HAP-1 (cell line): ENCODE measurements at places on chromosomes 5 and 9.

- no peak for DNase-seq
Observed at GRCh38 chr5:170771496-170771895, 12.0 kb upstream of the GABRP start.

GRCh38 chr5:159263569-159263905 is 447 bp downstream of the UBLCP1 start:
- DNase-seq: no peak

- DNase-seq: no peak
Observed at GRCh38 chr9:104914466-104914865, 13.5 kb downstream of the ABCA1 start.

GRCh38 chr5:64670277-64670676 is 20.0 kb upstream of the SHISAL2B start:
- no peak for DNase-seq

- no peak for DNase-seq
Observed at GRCh38 chr5:2005101-2006041, 122.6 kb upstream of the IRX4 start.

- DNase-seq: no peak
Observed at GRCh38 chr5:111224561-111225345, 569 bp downstream of the CAMK4 start.

- DNase-seq: no peak
Observed at GRCh38 chr5:154702477-154702876, 52.7 kb upstream of the LARP1 start.

GRCh38 chr9:120161776-120162175 is 418.2 kb downstream of the CDK5RAP2 start:
- DNase-seq: no peak

GRCh38 chr9:35355939-35356338 is 134.0 kb upstream of the RUSC2 start:
- no peak for DNase-seq

DNA sequence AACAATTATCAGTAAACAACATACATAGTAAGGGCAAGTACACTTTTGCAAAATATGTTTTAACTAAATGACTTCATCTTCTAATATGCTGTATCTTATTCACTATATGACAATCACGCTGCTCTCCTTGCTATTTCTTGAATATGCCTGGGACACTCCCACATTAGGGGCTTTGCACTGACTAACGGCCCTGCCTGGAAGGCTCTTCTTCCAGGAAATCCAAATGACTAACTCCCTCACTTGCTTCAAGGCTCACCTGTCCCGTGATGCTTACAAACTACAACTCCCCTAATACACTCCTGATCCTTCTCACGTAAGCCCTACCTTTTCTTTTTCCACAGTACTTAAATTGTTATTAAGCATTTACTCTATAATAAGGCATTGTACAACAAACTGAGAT is 10.6 kb downstream of the ERP44 start:
- no peak for DNase-seq

- DNase-seq: no peak
Observed at GRCh38 chr5:111596705-111597104, 84.4 kb upstream of the STARD4 start.

DNA sequence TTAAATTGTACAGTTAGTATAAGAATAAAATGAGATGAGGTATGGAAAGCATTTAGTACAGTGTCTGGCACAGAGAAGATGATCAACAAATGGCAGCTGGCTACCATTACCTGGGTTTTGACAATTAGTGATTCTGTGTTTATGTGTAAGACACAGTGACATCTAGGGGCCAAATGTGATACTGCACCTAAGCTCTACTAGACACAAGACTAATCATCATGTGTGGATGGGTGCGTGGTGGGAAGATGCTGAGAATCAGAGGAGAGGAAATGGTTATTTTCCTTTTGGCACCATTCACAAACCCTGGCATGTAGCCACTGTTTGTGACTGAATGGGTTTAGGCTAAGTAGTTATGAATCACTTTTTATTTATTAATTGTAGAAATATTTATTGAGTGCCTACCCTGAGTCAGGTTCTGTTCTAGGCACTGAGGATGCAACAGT is 109.8 kb upstream of the TBC1D2 start:
- DNase-seq: peak; percentile 43

DNA sequence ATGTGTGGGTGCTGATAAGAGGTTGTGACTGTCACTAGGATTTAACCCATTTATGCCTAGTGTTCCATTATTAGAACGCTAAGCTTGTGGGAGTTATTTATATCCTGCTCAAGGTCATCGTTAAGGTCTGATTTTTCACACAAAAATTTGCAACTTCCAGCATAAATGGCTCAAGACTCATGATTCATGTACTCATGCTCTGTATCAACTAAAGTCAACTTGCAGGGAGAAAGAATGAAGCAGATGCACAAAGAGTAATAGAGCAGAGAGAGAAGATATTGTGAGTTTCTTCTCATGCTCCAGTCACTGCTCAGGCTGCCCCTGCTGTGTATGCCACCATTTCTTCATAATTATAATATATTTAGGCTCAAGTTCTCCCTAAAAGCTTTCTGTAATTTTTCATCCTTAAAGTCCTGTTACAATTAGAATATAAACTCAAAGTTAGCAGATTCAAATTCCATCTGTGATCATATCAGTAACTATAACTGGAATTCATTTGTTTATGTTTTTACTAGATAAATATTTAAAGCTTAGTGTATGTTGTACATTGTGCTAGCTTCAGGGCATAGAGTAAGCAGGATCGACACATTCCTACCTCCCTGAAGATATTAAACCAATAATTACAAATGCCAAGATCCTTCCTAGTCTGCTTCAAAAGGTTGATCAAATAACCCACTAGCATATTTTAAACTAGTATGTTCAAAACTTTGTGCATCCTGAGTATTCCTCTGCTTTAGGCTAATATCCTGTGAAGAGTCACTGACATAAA is 136.7 kb downstream of the NUDT12 start:
- no peak for DNase-seq

GRCh38 chr5:33166522-33166921 is 274.2 kb upstream of the TARS1 start:
- DNase-seq: peak; percentile 32

DNA sequence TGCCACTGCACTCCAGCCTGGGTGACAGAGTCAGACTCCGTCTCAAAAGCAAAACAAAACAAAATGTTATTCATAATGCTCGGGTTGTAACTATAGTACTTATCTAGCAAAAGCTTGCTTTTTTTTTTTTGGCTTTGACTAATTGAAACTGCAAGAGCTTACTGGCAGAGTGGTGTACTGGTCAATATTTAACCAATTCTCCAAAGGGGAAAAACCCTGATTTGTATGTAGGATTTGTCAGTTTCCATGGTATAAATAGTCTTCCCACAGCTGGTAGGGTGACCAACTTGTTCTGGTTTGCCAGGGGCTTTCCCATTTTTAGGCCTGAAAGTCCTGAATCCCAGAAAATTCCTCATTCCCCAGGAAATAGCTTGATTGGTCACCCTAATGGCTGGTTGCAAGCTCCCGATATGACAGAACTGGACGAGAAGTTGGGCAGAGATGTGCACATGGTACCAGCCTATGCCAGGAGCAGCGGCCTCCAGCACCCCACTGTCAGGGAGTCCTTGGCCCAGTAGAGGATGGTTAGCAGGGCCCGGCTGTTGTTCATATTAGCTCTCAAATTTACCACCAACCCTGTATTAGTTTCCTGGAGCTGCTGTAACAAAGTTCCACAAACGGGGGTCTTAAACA is 58.0 kb downstream of the FXN start:
- no peak for DNase-seq

- no peak for DNase-seq
Observed at GRCh38 chr9:123637945-123638634, 282.1 kb downstream of the CRB2 start.

GRCh38 chr5:17401470-17402288 is 96.4 kb upstream of the TAF11L2 start:
- peak; percentile 85 for DNase-seq

GRCh38 chr5:74957029-74957784 is 91.0 kb upstream of the FAM169A start:
- no peak for DNase-seq

DNA sequence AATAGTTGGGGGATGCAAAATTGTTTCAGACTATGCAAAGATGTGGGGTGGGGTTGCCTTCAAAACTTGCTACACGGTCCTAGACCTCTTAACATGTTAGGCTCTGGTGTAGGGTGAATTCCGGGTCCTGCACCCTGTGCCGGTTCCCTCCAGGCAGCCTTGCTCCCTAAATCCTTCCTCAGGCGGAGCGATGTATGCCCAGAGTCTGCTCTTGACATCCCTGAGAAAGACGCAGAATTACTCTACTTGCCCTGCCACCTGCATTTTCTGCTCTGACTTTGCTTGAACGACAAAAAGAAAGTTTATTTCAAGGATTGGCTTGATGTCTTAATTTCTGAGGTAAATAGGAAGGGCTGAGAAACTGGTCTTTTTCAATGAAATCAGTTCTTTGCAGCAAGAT is 691 bp downstream of the THBS4 start:
- DNase-seq: no peak

DNA sequence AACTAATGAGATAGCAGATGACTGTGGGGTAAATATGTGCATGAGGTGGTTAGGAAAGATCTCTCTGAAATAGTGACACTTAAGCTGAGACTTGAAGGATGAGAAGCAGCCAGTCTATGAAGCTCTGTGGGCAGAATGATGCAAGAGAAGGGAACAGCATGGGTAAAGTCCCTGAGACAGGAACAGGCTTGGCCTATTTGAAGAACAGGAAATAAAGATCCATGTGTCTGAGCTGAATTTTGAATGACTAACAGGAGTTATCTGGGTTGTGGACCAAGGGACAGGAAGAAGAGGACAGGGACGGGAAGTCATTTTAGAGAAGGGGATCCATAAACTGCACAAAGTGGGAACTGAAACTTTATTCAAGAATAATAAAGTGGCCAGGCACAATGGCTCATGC is 25.6 kb upstream of the HMGCS1 start:
- no peak for DNase-seq

- DNase-seq: no peak
Observed at GRCh38 chr9:116298878-116299391, 145.3 kb downstream of the PAPPA start.

- no peak for DNase-seq
Observed at GRCh38 chr5:130050585-130050984, 146.3 kb downstream of the CHSY3 start.

DNA sequence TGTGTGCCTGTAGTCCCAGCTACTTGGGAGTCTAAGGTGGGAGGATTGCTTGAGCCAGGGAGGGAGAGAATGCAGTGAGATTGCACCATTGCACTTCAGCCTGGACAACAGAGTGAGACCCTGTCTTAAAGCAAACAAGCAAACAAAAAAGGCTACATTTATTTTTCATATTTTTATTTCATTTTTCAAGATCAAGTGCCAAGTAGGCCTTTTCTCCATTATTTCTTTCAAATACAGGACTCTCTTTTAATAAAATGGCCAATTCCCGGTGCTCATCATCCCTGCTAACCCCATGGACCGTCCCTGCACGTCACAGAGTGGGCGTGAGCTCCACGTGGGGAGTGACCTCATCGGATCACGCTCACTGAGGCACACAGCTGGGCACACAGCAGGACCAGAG is 9.3 kb upstream of the GBGT1 start:
- DNase-seq: no peak

DNA sequence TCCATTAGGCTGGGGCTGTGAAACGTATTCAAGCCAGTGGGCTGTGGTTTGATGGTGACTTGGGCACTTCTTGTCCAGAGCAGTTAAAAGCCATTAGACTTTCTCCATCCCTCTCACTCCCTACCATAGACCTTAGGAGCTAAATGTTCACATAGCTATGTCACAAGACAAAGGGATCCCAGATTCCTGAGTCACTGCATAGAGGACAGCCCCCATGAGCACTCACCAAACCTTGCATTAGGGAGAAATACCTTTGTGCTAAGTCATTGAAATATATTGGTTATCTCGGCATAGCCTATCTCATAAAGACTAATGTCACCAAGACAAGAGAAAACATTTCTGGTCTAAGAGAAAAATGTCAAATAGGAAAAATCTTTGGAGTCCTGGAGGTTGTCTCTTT is 104.3 kb downstream of the TRPM6 start:
- no peak for DNase-seq

GRCh38 chr5:173451651-173452050 is 123.4 kb upstream of the STC2 start:
- DNase-seq: no peak

- DNase-seq: no peak
Observed at GRCh38 chr5:178606269-178606668, 16.1 kb upstream of the COL23A1 start.

DNA sequence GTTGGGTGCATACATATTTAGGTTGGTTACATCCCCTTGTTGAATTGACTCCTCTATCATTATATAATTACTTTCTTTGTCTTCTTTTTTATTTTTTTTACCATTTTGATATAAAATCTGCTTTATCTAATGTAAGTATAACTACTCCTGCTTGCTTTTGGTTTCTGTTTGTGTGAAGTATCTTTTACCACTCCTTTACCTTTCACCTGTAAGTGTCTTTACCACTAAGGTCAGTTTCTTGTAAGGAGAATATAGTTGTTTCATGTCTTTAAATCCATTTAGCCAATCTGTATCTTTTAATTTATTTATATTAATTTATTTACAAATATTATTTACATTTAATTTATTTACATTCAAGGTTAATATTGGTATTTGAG is 33.0 kb downstream of the INSL4 start:
- DNase-seq: no peak

DNA sequence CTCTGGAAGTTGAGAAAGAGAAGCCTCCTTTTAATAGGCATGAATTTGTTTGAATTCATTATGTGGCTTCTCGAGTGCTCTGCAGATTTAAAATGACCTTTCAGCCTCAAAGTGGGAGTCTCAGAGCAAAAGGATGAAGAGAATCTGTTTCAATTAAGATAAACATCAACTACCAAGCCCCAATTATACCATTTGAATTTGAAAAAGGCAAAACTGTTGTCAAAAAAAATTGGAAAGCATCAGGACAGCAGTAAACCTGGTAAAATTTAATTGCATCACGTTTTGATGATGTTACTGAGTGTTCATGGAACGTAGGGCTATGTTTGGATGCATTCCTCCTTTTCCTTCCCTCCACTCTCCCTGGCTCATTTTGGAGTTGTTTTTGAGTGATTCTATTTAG is 637.2 kb downstream of the PDE4D start:
- DNase-seq: no peak

DNA sequence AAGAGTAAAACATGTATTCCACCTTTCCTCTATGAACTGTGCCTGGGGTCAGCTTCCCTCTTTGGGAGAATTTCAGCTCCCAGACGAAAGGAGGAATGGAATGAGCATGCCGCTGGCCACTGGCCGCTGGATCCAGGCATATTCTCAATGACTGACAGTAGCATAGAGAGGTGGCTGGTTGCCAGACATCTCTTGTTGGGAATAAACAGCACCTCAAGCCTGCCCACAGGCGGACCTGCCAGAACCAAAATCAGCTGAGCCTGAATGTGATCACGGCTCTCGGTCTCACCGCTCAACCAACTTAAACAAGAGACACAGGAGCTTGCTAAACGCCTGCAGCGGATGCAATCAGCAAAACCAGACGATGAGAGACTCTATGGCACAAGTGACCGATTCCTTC is 20.6 kb downstream of the TBC1D9B start:
- no peak for DNase-seq

DNA sequence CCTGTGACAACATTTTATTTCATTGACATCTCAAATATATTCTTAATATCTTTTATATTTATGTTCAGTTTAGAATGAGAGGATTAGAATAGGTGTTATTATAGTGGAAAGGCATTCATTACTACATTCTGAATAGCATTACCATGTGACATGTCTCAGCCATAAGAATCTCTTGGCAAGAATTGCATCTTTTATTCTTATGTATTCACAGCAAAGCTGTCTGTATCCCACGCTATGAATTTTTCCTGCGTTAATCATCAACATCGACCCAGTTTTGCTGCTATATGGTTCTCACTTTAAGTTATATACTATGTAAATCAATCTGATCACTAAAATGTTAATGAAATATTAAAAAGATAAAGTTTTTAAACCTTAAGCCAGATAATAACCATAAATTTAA is 248.6 kb downstream of the TMEM232 start:
- no peak for DNase-seq
